ENCODE measurements at places on chromosomes 2 and 18.

- peak; percentile 65 for DNase-seq
These were observed 3.7 kb upstream of the GAD1 start for GRCh38 chr2:170812710-170813600.

GRCh38 chr2:128291161-128291843 lies 27.4 kb downstream of the HS6ST1 start:
- no peak for DNase-seq

DNA sequence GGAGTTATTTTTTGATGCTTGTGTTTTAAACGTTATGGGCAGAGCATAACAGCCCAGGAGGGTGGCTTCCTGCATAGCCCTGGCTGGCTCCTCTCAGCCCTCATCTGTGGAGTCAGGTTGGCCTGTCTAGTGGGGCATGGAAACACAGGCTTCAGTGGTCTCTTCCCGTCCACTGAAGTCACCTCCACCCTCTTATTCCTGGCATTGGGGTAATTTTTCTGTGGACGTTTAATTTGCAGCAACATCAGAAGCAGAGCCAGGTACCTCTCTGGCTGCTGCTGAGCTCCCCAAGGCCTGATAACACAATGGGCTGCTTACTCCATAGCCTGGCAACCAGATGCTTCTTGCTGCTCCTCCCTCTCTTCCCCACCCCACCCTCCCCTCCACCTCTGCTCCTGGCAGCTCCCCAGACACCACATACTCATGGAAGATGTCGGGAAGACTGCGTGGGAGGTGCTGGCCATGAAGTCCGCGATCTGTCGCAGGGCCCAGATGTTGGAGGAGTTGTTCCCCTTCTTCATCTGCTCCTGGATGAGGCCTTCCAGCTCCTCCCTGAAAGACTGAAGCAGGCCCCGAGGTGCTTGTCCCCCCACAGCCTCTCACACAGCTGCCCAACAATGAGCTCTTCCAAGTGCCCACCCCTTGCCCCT lies 64.0 kb downstream of the ADD2 start:
- no peak for DNase-seq

DNA sequence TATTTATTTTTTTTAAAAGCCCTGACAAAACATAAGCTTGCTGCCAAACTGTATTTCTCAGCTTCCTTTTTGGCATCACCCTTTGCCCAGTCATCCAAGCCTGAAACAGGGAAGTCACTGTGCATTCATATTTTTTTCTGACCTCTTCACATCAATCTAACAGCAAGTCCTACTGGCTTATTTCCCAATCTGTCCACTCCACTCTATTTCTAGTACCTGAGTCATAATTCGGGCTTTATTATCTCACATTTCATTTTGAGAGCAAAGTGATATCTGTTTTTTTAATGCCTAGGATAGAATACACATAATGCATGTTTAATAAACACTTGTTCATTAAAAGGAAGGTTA lies 5.1 kb downstream of the HNMT start:
- peak; percentile 44 for DNase-seq

- no peak for DNase-seq
These were observed 73.2 kb downstream of the CERS6 start for GRCh38 chr2:168529054-168529833.
